ENCODE measurements at places on chromosomes 11 and 22.

DNA sequence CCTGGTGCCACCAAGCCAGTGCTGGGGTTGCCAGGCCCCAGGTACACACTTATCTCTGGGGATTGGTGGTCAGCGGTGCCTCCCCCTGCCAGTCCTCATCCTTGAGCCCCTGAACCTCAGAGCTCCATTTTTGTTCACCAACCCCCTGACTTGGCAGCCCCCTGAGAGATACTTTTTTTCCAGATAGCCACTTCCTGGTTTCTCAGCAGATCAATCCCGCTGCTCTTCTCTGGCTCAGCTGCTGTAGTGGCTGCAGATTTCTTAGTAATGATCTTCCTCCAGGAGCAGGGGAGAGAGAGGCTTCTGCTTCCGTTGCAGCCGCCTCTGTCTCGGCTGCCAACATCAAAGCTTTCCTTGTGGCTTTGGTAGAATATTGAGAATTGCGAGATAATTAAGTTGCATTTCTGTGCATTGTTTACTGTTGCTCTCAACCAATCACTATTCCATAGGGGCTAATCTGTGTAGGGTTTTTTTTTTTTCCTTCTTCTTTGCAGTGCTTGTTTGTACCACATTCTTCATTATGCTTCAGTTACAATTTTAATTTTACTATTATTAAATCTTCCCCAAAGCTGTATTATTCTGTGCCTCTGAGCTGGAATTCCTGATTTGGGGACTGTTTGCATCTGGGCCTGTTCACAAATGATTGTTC, 92.1 kb downstream of the PKNOX2 start:
- no peak for DNase-seq
- H3K4me1 ChIP-seq = no peaks in the 10 kb centered on the region
- peaks cover 10% of the 10 kb centered on the region for H3K27me3 ChIP-seq

DNA sequence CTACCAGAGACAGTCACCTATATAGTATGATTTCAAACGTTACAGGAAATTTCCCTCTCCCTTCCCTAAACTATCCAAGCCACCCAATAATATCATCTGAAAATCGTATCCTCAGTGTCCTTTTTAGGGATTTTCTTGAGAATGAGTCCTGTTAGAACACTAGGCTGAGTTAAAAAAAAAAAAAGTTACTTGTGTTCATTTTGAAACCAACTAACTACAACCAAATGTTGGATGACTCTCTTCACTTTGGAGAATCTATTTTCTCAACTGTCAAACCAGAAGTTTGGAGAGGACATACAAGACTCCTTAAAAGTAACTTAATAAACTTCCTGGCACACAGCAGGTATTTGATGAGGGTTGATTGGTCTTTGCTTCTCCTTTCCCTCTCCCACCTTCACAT, 183.2 kb upstream of the SESN3 start:
- H3K27ac ChIP-seq = no peak overlapping the region
- no peaks in the 10 kb centered on the region for H3K36me3 ChIP-seq
- no peak overlapping the region for H3K4me3 ChIP-seq
- H3K4me1 ChIP-seq = no peaks in the 10 kb centered on the region
- H3K27me3 ChIP-seq = no peaks in the 10 kb centered on the region

GRCh38 chr11:73055655-73056354, 86.3 kb downstream of the FCHSD2 start:
- H3K27ac ChIP-seq = no peak overlapping the region
- DNase-seq = no peak
- no peaks in the 10 kb centered on the region for H3K4me1 ChIP-seq

DNA sequence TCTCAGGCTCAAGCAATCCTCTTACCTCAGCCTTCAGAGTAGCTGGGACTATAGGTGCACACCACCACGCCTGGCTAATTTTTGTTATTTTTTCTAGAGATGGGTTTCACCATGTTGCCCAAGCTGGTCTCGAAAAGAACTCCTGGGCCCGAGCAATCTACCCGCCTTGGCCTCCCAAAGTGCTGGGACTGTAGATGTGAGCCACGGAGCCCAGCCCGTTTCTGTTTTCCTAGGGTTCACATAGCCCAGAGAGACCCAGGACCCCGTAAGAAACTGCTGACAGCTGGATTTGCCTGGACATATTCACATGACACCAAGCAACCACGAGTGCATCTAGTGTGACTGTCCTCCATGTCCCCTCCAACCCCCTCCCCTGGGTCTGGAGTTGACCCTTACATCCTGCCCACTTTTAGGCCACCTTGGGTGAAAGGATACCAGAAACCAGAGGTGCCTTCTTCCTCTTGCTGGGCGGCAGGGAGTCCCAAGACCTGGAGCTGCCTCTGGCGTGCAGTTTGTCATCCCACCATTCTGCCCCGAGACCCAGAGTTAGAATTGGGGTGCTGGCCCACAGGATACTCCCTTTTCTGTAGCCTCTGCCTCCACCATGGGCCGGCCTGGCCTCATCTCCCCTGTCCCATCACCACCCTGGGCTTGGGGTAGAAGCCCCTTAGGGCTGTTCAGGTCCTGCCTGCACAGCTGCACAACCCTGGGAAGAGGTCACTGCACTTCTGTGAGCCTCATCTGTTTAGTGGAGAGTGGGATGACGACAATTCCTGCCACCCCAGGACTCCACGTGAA, 3.7 kb upstream of the RIN1 start:
- H3K36me3 ChIP-seq = peaks cover 60% of the 10 kb centered on the region
- H3K27ac ChIP-seq = no peak overlapping the region
- H3K4me3 ChIP-seq = no peak overlapping the region
- peaks cover 23% of the 10 kb centered on the region for H3K27me3 ChIP-seq
- no peak for DNase-seq

GRCh38 chr22:50010676-50011446, 1.7 kb downstream of the IL17REL start:
- peaks cover 36% of the 10 kb centered on the region for H3K27me3 ChIP-seq
- no peaks in the 10 kb centered on the region for H3K4me1 ChIP-seq
- no peak overlapping the region for H3K27ac ChIP-seq
- no peak overlapping the region for H3K4me3 ChIP-seq
- H3K36me3 ChIP-seq = no peaks in the 10 kb centered on the region

DNA sequence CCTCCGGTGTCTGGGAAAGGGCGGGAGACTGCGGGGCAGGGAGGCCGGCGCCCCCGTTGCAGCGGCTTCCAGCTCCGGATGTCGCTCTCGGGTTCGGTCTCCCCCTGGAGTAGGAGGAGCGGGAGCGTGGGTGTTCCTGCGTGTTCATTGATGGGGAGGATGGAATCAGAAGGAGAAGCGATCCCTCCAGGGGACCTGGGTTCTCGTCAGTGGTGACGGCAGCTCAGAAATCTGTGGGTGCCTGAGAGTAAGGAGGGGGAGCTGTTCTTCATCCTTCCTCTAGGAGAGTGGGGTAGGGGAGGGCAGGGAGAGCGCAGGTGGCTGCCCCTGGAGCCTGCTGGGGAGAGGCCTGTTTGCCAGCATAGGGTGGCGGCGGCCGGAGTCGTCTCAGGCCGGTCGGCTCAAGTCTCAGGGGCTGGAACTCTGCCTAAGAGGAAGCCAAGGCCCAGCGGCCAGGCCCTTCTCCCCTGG, 1.1 kb downstream of the UBASH3B start:
- peak overlapping the region; percentile 80 for H3K27ac ChIP-seq
- DNase-seq = peak; percentile 53
- H3K4me1 ChIP-seq = peaks cover 59% of the 10 kb centered on the region
- H3K4me3 ChIP-seq = peak overlapping the region; percentile 96

- H3K27ac ChIP-seq = no peak overlapping the region
- no peaks in the 10 kb centered on the region for H3K36me3 ChIP-seq
- H3K4me3 ChIP-seq = no peak overlapping the region
Observed at GRCh38 chr11:6817694-6818093, 18.2 kb upstream of the OR6A2 start.

DNA sequence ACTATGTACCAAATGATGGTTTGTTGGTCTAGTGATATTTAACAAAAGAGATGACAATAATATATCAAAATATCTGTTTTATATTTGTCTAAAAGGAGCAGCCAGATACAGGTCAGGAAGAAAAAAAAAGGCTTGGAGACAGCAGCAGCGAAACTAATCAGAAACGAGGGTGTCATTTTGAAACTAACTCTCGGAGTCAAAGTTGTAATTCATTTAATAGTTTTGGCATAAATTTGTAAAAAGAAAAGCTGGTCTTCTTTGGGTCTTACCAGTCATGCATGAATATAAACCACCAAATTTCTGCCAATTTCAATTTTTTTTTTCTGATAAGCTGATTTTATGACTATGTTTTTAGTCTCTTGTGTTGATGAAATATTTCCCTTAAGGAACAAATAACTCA, 25.5 kb downstream of the NPAT start:
- DNase-seq = no peak
- H3K4me1 ChIP-seq = no peaks in the 10 kb centered on the region
- H3K36me3 ChIP-seq = peaks cover 13% of the 10 kb centered on the region
- H3K27me3 ChIP-seq = no peaks in the 10 kb centered on the region
- no peak overlapping the region for H3K27ac ChIP-seq

GRCh38 chr11:117152066-117152465, 8.0 kb downstream of the PAFAH1B2 start:
- no peak overlapping the region for H3K27ac ChIP-seq
- H3K4me3 ChIP-seq = no peak overlapping the region
- no peak for DNase-seq
- peaks cover 5% of the 10 kb centered on the region for H3K4me1 ChIP-seq
- peaks cover 27% of the 10 kb centered on the region for H3K36me3 ChIP-seq

GRCh38 chr22:31199187-31199586, 12.9 kb upstream of the LIMK2 start:
- no peak for DNase-seq
- H3K27ac ChIP-seq = no peak overlapping the region
- H3K4me3 ChIP-seq = no peak overlapping the region

- H3K4me3 ChIP-seq = no peak overlapping the region
- no peaks in the 10 kb centered on the region for H3K27me3 ChIP-seq
- no peak overlapping the region for H3K27ac ChIP-seq
- DNase-seq = no peak
- no peaks in the 10 kb centered on the region for H3K36me3 ChIP-seq
Observed at GRCh38 chr11:23789200-23789853, 707.5 kb upstream of the LUZP2 start.

DNA sequence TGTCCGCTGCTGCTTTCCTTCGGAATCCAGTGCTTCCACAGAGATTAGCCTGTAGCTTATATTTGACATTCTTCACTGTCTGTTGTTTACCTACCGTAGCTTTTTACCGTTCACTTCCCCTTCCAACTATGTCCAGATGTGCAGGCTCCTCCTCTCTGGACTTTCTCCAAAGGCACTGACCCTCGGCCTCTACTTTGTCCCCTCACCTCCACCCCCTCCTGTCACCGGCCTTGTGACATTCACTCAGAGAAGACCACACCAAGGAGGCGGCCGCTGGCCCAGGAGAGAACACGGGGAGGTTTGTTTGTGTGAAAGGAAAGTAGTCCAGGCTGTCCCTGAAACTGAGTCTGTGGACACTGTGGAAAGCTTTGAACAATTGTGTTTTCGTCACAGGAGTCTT, 15.4 kb upstream of the ST14 start:
- no peak overlapping the region for H3K4me3 ChIP-seq
- H3K4me1 ChIP-seq = peaks cover 9% of the 10 kb centered on the region
- DNase-seq = no peak
- H3K27me3 ChIP-seq = no peaks in the 10 kb centered on the region

DNA sequence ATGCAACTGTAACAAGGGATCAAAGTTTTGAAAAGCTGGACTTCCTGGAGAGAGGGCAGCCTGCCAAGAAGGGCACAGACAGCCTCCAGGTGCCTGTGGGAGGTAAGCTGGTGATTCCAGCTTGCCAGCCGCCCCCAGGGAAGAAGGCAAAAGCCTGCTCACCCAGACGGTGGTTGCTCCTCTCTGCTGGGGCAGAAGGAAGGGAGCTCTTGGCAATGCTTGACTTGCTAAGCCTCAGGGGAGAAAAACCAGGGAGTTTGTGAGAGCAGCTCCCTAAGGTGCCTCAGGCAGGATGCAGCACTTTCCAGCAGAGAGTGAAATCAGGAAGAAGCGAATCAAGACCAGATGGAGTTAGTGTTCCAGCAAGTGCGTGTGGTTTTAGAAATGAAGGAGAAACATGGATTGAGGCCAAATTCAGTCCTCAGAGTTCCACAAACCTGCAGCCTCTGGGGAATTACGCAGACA, 553.6 kb downstream of the BUD13 start:
- DNase-seq = no peak
- H3K27me3 ChIP-seq = no peaks in the 10 kb centered on the region
- H3K4me3 ChIP-seq = no peak overlapping the region
- H3K4me1 ChIP-seq = no peaks in the 10 kb centered on the region
- H3K27ac ChIP-seq = no peak overlapping the region

DNA sequence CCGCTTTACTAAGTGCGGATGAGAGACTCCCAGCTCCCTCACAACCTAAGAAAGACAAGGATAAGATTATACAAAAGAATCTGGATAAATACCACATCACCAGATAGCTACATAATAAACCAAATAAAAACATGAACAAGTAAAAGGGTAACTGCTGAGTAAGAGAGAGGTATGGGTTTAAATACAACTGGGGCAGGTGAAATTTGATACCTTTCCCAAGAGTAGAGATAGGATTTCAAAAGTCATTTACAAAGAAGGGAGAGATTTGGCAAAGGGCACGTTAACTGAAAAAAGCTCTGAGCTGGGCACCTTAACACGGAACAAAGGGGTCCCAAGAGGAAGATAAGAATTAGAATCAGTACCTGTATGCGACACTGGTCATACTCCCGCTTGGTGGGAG, 1.7 kb downstream of the UBXN1 start:
- H3K27ac ChIP-seq = no peak overlapping the region
- H3K36me3 ChIP-seq = peaks cover 41% of the 10 kb centered on the region
- H3K4me3 ChIP-seq = no peak overlapping the region
- peaks cover 35% of the 10 kb centered on the region for H3K4me1 ChIP-seq
- no peaks in the 10 kb centered on the region for H3K27me3 ChIP-seq
- no peak for DNase-seq

DNA sequence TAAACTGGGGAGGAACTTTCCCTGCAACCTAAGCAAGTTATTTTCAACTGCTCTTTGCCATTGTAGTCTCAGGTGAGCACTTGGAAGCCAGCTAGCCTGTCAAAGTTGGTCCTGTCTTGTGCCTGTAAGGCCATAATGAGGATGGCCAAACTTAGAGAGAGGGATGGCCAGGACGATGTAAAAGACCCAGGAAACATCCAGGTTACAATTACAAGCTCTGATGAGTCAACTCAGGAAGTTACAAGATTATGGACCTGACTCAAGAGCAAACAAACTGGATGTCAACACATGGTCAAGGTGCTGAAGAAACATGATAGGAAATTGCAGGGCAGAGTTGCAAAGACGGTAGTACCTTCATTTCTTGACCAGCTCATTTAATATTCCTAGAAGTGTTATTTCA, 1.6 kb downstream of the GTPBP1 start:
- peaks cover 4% of the 10 kb centered on the region for H3K36me3 ChIP-seq
- peaks cover 21% of the 10 kb centered on the region for H3K4me1 ChIP-seq
- H3K4me3 ChIP-seq = peak overlapping the region; percentile 78
- H3K27ac ChIP-seq = peak overlapping the region; percentile 74

GRCh38 chr11:107770551-107770951, 58.7 kb upstream of the SLN start:
- no peak for DNase-seq
- H3K4me1 ChIP-seq = no peaks in the 10 kb centered on the region
- H3K4me3 ChIP-seq = no peak overlapping the region

- H3K27ac ChIP-seq = no peak overlapping the region
- H3K36me3 ChIP-seq = no peaks in the 10 kb centered on the region
- no peaks in the 10 kb centered on the region for H3K27me3 ChIP-seq
- no peak overlapping the region for H3K4me3 ChIP-seq
- peaks cover 15% of the 10 kb centered on the region for H3K4me1 ChIP-seq
Observed at GRCh38 chr11:110907629-110908028, 195.4 kb upstream of the ARHGAP20 start.
